Activated naive CD8-positive, alpha-beta T cell treated with anti-CD3 and anti-CD28 coated beads, Interleukin-2, amount 10 ng/mL, durations not matched to agents 7 days and 5 days (primary cell): ENCODE measurements at places on chromosomes 13 and 19. TPM values are rescaled to one million over a fixed set of nuclear protein-coding genes. Genes with fewer than 3 reads are reported as not detected.

The PSG11 gene
- total RNA-seq = not detected

GRCh38 chr13:50124536-50125303 is 109.5 kb downstream of the KCNRG start:
- H3K27me3 ChIP-seq = peaks cover 20% of the 10 kb centered on the region
- H3K4me1 ChIP-seq = peaks cover 35% of the 10 kb centered on the region
- peak overlapping the region; percentile 81 for H3K4me3 ChIP-seq

DNA sequence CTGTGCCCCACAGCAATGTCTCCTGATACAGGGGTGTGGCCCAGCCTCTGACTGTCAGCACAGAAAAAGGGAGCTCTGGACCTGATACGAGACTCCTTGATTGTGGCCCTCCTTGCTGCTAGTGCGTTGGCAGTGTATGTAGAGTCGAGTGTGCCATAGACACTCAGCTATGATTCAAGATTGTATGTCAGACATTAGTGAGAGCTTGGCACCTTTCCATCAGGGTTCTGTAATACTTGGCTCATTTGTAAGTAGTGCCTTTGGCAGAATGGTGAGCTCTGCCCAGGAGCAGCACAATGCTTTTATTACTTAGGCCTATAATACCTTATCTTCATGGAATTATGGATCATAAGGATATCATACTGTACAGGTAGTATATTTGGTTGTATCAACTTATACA is 83.4 kb downstream of the ATP8A2 start:
- H3K4me3 ChIP-seq = no peak overlapping the region
- no peaks in the 10 kb centered on the region for H3K4me1 ChIP-seq
- peaks cover 6% of the 10 kb centered on the region for H3K27me3 ChIP-seq
- no peak for DNase-seq

The CD79A gene
- total RNA-seq = 29.8 TPM

- DNase-seq = no peak
- no peaks in the 10 kb centered on the region for H3K27me3 ChIP-seq
- no peaks in the 10 kb centered on the region for H3K36me3 ChIP-seq
- H3K27ac ChIP-seq = no peak overlapping the region
- no peak overlapping the region for H3K4me3 ChIP-seq
Observed at GRCh38 chr19:33414667-33415605, 41.4 kb downstream of the CEBPG start.
